ENCODE measurements at places on chromosomes 16 and 17.

- no peak for DNase-seq
Observed at GRCh38 chr16:68492151-68492542, 43.8 kb upstream of the SMPD3 start.

DNA sequence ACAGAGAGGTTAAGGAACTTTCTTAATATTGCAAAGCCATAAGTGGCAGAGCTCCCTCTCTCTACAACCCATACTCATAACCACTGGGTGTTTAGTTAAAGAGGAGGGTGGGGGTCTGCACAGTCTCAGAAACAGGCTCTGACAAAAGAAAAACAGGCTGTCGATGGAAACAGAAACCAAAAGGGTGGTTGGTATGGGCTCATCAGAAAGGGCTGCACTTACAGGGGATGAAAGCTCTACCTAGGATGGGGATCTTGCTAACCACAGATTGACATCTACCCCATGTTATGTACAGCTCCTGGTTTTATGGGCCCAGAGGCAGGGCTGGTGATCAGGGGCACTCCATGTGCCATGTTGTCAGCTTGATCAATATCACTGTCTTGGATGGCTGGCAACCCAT, 111.4 kb downstream of the CYLD start:
- DNase-seq, result no peak

DNA sequence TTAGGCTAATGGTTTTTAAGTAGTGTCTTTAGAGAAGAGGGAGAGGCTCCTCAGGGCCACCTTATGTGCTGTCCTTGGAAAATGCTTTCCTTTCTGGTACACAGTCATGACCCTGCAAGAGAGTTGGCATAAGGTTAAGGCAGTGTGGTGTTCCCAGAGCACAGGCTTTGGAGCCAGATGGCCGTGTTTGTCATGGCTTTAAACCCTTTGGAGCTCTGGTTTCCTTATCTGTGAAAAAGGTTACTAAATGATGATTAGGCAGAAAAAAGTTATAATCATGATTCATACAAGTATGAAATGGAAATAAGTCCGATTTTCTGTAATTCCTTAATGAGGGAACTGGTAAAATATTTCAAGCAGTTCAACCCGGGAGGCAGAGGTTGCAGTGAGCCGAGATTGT, 13.2 kb downstream of the UTP4 start:
- no peak for DNase-seq

GRCh38 chr16:80033783-80034468, 433.4 kb upstream of the MAF start:
- no peak for DNase-seq

DNA sequence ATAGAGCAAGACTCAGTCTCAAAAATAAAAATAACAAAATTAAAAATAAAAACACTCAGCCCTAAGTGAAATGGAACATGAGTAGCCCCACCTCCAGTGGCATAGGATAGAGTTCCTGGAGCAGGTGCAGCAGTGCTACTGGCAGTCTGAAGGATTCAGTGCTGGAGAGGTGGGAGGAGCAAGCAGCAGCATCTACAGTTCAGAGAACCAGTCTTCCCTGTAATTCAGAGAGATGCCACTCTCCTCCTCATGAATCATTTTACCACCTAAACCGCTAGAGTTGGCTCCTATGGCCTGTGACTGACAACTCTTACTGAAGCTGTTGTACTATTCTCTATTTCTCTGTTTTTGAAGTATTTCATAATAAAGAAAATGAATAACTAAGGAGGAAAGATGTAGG, 56.0 kb upstream of the SMURF2 start:
- no peak for DNase-seq

GRCh38 chr16:51986301-51986700, 560.6 kb downstream of the TOX3 start:
- DNase-seq, result no peak

DNA sequence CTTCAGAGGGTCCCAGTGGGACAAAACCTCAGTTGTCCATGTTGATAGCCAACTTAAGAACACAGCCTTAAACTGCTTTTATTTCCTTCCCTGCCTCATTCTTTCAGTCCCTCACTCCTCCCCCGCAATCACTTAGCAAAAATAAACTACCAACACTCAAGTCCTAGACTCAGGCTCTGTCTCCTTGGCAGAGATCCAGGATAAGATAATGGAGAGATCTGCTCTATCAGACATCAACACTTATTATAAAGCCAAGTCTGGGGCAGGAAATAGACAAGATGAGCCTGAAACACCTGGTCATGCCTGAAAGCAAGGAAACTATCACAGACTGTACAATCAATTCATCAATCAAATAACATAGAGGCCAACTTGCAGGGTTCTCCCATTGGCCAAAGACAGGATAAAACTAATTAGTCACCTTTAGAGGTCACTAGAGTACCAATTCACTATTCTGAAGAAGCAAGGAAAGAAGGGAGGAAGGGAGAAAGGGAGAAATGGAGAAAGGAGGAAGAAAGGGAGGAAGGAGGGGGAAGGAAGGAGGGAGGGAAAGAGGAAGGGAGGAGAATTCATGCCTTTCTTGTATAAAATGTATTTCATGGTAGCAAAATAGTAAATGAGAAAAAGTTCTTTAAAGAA, 15.7 kb downstream of the HYDIN start:
- no peak for DNase-seq

DNA sequence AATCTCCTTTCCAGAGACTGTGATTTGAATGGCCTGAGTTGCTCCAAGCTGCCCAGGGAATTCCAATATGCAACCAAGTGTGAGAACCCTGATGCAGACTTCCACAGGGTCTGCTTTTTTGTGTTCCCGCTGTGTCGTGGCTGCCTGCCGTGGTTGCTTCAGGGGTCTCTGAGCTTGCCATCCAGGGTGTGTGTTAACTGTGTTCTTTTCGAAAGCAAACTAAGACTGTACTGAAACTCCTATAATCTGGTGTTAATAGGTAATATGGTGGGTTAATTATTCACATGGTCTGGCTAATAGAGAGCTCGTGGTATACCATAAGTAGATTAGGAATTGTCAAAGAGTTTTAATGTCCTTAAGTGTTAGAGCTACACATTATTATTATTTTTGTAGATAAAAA, 20.7 kb downstream of the UBN1 start:
- DNase-seq, result no peak

DNA sequence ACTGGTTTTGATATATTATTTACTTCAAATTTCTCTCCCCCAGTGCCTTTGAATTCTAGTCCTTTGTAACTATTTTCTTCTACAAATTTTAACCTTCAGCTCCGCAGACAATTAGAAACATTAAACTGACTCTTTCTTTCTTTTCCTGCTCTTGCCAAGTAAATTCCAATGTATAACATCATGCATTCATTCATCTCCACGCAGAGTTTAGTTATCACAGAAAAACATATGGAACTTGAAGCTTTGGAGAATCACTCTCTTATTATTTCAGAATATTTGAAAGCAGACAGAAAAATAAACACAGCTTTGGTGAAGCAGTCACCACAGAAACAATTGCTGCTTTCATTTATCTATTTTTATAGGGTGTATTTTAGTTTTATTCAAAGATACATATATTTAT, 778.7 kb upstream of the CDH8 start:
- DNase-seq, result no peak

GRCh38 chr17:45366049-45366448, 49.2 kb upstream of the MAP3K14 start:
- DNase-seq, result no peak

DNA sequence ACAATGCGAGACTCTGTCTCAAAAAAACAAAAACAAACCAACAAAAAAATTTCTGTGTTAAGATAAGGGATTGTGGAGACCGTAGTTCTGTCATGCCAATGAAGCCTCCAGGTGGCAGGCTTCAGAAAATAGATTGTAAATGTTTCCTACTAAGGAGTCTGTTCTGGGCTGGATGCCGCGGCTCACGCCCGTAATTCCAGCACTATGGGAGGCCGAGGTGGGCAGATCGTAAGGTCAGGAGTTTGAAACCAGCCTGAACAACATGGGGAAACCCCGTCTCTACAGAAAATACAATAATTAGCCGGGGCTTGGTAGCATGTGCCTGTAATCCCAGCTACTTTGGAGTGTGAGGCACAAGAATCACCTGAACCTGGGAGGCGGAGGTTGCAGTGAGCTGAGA, 4.4 kb upstream of the SNX29 start:
- no peak for DNase-seq

DNA sequence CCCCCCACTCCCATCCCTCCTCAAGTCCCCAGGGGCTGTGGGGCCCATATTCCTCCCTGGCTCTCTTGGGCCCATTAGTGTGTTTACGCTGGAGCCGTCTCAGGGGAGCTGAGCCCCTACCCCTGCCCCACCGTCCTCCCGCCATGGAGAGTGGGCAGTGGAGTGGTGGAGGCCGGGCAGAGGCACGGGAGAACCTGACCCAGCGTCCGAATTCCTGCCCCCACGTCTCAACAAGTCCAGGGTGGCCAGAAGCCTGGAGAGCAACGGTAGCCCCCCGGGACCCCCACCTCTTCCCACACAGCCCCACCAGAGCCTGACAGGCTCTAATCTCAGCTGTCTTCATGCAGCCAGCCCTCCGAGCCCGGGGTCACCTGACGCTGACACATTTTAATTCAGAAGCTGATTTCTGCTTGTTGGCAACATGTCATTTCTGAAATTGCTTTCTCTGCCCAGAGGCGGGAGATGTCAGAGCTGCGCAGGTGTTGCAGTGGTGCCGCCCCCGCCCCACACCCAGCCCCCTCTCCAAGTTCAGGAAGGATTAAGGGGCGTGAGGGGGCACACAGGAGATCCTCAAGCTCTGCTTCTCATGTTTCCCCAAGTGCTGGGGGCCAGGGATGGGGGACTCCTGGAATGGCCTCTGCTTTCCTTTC, 32.6 kb downstream of the WNT9B start:
- no peak for DNase-seq

- DNase-seq, result no peak
Observed at GRCh38 chr16:3173892-3174617, 13.9 kb upstream of the OR1F1 start.

- no peak for DNase-seq
Observed at GRCh38 chr17:43846963-43847371, at the start of gene CD300LG. TSS of gene CD300LG (plus strand) at chr17:43847176. CDS start at chr17:43847217, 41 bp downstream.

DNA sequence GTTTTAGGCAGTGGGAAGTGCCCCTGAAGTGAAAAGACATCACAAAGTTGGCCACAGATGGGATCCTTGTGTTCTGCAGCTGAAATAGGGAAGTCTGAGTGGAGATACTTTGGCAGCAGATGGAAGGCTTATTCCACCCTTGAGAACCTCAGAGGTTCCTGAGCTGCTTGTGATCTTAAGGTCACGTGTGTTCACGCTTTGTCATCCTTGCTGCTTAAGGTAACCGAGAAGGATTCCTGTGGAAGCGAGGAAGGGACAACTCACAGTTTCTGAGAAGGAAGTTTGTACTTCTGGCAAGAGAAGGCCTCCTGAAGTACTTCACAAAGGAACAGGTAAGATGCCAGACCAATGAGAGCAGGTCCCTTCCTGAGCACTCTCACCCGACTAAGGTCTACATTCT, 12.2 kb downstream of the ADAP2 start:
- DNase-seq, result no peak

GRCh38 chr16:85847681-85848601, 48.4 kb downstream of the COX4I1 start:
- no peak for DNase-seq

DNA sequence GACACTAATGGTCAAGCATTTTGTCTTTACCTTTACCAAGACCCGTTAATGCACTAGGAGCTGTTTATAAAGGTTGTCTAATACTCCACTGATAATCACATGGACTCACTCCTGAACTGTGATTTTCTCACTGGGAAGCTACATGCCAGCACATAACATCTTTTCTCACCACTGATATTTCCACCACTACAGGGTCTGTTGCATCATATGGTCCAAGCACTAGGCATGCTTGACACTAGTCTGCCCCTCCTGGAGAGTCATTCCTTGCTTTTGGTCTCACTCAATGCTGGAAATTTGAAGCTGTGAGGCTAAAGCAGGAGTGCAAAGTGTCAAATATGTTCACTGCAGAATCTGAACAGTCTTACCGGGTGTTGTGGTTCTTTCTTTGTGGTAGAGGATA, 1576.8 kb downstream of the CDH8 start:
- no peak for DNase-seq

GRCh38 chr16:78972986-78973385, 627.6 kb downstream of the MAF start:
- no peak for DNase-seq

GRCh38 chr16:49345829-49346228, 27.8 kb upstream of the C16orf78 start:
- no peak for DNase-seq
